GOT3 (cell line): ENCODE measurements at places on chromosomes 13 and 19.

DNA sequence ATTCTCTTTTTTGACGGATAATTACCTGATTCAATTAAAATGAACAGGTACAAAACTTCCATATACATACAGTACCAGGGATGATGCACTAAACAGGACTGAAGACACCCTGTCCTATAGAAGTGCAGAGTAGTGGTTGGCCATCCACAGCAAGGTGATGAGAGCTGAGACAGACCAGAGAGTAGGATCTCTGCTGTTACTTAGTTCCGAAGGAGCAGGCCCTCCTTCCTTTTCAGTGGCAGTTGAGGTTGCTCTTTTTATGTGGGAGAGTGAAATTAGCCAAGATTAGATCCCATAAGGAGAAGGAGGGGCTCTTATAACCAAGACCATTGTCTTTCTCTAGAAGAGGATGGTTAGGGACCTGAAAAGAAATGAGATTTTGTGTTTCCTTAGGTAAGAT lies 4.0 kb downstream of the PDS5B start:
- DNase-seq, result no peak

DNA sequence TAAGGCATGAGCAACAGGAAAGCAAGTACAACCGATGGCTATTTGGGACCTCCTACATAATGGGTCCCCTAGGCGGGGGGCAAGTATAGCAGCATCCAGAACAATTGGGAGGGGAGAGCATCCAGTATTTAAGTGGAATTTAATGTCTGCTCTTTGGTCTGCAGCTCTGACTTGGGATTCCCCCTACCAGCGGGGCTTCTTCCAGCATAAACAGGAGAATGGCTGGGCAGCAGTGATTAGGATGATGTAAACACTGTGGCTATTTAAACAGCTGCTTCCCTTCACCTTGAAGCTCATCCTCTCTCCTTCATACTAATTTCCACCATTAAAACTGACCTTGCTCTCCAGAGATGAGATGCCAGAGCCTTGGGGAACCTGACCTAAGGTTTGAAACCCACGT lies 73.9 kb upstream of the OXGR1 start:
- DNase-seq, result no peak

DNA sequence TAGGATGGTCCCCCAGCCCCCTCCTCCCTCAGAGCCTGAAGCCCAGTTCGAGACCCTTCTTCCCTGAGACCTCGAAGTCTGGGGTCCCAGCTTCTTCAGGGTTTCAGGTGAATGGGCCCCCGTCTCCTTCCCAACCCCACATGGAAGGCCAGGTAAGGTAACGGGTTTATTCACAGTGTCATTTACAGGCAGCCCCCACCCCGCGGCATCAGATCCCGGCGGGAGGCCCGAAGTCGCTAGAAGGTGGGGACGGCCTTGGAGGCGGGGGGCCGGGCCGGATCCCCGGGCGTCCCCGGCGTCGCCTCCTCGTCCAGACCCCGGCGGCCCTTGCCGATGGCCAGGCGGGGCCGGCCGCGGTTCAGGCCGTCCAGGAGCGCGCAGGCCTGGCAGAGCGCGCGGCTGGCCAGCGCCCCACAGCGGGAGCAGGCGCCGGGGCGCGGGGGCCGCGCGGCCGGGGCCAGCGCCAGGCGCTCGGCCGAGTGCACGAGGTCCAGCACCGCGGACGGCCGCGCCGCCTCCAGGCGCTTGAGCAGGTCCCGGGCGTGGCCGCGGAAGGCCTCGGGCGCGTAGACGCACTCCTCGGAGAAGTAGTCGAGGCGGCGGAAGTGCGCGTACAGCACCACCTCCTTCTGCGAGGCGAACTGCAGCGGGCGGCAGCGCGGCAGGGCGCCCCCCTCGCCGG lies 9.7 kb downstream of the CTU1 start:
- DNase-seq, result no peak

GRCh38 chr19:17755977-17756670 lies 4.8 kb downstream of the FCHO1 start:
- DNase-seq, result no peak

- no peak for DNase-seq
Measured at GRCh38 chr13:95741584-95742563, 64.9 kb downstream of the DNAJC3 start.

DNA sequence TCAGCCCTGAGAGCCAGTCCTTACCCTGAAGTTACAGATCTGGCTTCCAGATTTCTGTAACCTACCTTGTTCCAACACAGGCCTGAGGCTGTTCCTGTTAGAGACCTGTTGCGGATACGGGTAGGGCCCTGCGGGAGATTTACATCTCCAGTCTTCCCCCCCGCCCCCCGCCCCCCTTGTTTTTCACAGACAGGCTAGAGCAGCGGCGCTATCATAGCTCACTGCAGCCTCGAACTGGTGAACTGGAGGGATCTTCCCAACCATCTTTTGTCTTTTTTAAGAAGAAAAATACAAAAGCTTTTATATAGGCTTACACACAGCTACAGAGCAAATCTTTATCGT lies 10.6 kb upstream of the CEACAM21 start:
- no peak for DNase-seq
